ENCODE measurements at places on chromosomes 5 and 9.

DNA sequence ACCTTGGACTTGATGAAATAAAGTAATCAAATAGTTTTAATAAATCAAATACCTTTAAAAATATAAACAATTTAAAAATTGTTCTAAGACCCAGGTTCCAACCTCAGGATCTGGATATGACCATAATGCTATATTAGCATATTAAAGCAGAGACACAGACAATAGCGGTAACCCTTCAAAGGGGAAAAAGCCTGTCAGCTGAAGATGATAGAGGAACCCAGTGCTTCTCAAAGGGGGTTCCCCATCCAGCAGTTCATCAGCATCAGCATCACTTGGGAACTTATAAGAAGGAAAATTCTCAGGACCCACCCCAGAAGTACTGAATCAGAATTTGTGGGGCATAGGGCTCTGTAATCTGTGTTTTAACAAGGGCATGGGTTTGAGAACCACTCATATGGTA is 519.6 kb downstream of the RAB3C start:
- DNase-seq = no peak

- no peak for DNase-seq
These were observed 18.4 kb upstream of the EGFL7 start for GRCh38 chr9:136644343-136644592.

DNA sequence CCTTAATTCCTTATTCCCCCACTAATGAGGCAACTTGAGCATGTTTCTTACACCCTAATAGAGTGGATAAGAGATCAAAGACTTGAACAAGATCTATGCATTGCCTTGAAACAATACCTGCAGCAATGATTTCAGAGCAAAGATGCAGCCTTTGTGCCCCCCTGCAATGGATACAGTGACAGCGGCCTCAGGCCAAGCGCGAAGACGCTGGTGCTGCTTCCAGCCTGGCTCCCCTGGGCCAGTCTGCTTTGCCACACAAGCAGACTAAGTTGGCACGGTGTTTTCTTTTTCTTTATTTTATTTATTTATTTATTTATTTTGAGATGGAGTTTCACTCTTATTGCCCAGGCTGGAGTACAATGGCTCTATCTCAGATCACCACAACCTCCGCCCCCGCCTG is 179.8 kb upstream of the S1PR3 start:
- no peak for DNase-seq

DNA sequence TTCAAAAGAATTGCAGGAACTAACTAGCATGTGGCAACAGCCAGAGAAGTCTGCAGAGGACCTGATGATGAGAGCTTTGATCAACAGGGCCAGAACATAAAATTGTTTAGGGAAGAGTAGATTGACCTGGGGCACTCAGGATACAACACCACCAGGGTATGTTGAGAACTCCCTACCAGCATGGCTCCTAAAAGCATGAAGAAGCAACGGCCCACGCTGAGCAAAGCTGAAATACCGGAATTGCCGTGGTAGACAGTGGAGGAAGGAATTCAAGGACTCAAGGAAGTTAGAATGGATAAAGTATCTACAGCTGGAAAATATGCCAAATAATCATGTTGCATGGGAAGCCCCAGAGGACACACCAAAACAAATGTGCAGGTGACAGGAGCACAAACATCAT is 31.6 kb downstream of the DROSHA start:
- DNase-seq = no peak

GRCh38 chr5:143106174-143106573 is 297.3 kb downstream of the NR3C1 start:
- DNase-seq = no peak

- no peak for DNase-seq
These were observed 66.0 kb upstream of the SMIM15 start for GRCh38 chr5:61228229-61228628.

- DNase-seq = no peak
These were observed 47.5 kb downstream of the EXD3 start for GRCh38 chr9:137375321-137376058.

DNA sequence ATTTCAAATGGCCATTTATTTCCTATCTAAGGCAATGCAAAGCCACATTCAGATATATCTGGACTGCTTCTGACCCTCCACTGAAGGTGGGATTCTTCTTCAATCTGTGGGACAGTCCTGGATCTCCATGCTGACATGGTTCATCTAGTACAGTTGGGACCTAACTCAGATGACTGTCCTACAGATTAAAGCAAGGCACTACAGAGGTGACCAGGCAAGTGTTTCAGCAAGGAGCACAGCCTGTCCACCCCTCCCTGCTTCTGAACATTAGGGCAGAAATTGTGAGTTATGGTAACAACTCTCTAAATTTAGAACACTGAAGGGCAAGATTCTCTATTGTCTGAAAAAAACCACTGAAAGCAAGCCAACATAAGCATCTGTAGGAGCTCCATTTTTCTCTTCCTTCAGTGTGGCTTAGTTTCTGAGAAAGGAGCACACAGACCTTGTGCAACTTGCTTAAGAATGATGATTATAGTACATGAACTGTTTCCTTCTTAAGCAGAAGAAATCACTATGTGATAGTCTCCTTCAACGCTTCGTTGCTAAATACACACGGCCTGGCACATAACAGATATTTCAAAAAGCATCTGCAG is 62.9 kb upstream of the BARX1 start:
- DNase-seq = no peak

GRCh38 chr5:150777685-150778084 is 872 bp upstream of the SMIM3 start:
- no peak for DNase-seq

- DNase-seq = no peak
These were observed 340.5 kb downstream of the ARHGEF28 start for GRCh38 chr5:73966451-73966850.

- DNase-seq = no peak
These were observed 131.8 kb upstream of the IER5L start for GRCh38 chr9:129309906-129310305.

GRCh38 chr5:38453506-38453905 is 102.9 kb downstream of the LIFR start:
- peak; percentile 39 for DNase-seq

GRCh38 chr5:83724935-83725334 is 4.3 kb upstream of the HAPLN1 start:
- no peak for DNase-seq

DNA sequence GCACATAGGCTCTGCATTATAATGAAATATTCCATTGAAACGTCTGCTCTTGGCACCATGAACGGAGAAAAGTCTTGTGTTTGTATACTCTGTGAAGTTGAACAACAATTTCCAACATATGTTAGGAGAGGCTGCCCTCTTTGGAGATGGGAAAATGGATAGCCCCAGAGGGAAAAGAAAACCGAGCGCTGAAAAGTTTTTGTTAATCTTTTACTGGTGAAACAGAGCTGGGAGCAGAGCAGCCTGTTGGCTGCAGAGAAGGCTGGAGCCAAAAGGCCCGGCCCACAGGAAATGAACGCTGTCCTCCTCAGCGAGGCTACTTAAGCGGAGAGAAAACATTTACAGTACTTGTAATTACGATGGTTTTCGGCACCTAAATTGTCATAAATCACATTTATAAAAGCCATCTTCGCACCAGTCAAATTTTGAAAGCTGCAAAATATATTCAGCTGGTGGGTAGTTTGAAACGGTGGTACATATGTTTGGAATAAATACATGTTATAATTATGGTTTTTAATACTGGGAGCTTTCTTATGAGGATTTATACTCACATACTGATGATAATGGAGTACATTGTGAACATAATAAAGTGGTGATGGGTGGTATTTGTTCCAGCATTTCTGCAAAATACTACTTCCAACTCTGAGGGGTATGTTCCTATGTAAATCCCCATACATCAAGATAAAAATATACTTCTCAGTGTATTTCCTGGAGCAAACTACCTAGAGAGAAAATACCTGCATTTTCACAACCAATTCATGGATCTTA is 129.6 kb upstream of the CNTLN start:
- no peak for DNase-seq

DNA sequence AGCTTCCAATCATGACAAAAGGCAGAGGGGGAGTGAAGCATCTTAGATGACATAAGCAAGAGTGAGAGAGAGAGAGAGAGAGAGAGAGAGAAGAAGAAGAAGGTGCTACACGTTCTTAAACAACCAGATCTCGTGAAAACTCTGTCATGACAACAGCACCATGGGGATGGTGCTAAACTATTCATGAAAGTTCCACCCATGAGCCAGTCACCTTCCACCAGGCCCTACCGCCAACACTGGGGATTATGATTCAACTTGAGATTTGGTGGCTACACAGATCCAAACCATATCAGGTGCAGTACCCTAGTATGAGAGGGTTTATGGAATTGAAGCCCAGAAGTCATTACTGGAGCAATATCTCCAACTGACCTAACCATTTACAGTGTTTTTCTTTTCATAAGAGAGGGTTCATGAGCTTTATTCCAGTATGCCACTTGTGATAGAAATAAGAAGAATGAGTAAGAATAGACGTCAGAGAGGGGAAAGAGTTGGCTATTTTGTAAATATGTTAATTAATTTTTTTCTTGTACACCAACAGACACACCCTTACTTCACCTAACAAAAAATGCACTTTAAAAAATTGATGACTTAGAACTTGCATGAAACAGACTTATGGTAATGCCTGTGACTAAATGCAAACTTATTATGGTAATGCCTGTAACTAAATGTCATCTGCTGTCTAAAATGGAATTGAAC is 680.4 kb upstream of the ITGA1 start:
- no peak for DNase-seq

GRCh38 chr5:158511454-158511853 is 588.3 kb downstream of the EBF1 start:
- no peak for DNase-seq

GRCh38 chr5:126044111-126044668 is 379.0 kb upstream of the GRAMD2B start:
- no peak for DNase-seq

DNA sequence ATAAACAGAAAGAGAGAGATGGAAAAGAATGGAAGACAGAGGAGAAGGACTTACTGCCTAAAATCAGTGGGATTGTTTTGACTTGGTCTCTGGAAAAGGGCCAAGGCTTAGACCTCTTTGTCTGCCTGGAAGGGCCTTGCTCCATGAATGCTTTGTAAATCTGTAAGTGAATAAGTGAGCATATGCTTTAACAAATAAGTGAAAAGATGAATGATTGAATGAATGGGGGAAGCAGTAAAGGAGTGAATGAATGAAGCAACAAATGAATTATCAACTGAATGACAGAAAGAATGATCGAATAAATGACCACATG is 5.5 kb downstream of the KCNIP1 start:
- no peak for DNase-seq

GRCh38 chr9:136085815-136086212 is 9.3 kb downstream of the NACC2 start:
- no peak for DNase-seq

- no peak for DNase-seq
These were observed 34.1 kb downstream of the PAPPA start for GRCh38 chr9:116187570-116188170.

- DNase-seq = no peak
These were observed 12.2 kb downstream of the SLC35A4 start for GRCh38 chr5:140576776-140577201.

DNA sequence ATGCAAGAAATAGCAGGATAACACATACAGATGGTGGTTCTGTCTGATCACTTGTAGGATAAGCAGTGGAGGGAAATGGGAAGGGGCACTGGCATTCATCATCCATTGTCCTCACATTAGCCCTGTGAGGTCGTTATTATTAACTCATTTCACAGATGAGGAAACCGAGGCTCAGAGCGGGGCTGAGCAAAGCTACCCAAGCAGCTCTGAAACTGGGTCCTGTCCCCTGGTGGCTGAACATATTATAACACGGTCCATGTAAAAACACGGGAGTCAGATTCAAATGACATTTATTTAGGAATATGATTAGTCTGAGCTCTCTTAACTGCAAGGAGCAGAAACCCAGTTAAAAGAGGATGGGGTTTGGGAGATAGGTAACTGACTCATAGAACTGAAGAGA is 43.1 kb downstream of the HRH2 start:
- DNase-seq = no peak

GRCh38 chr5:107289030-107289714 is 381.6 kb downstream of the EFNA5 start:
- DNase-seq = peak; percentile 4

DNA sequence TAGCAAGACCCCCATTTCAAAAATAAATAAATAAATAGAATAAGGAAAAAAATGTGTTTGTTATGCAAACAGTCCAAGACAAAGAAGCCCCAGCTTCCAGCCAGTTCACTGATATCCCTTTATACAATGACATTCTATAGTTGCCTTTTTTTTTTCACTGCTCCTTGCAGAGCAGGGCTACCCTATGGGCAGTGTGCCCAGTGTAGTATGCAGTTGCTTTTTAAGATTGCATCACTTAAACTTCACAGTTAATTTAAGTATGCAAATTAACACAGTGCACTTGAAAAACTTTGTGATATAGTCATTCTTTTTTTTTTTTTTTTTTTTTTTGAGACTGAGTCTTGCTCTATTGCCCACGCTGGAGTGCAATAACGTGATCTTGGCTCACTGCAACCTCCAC is 40.8 kb upstream of the ARRDC3 start:
- DNase-seq = no peak

- DNase-seq = no peak
These were observed 97.6 kb upstream of the GRHPR start for GRCh38 chr9:37324691-37325490.

- DNase-seq = no peak
These were observed 8.0 kb downstream of the RGS3 start for GRCh38 chr9:113471566-113471965.

DNA sequence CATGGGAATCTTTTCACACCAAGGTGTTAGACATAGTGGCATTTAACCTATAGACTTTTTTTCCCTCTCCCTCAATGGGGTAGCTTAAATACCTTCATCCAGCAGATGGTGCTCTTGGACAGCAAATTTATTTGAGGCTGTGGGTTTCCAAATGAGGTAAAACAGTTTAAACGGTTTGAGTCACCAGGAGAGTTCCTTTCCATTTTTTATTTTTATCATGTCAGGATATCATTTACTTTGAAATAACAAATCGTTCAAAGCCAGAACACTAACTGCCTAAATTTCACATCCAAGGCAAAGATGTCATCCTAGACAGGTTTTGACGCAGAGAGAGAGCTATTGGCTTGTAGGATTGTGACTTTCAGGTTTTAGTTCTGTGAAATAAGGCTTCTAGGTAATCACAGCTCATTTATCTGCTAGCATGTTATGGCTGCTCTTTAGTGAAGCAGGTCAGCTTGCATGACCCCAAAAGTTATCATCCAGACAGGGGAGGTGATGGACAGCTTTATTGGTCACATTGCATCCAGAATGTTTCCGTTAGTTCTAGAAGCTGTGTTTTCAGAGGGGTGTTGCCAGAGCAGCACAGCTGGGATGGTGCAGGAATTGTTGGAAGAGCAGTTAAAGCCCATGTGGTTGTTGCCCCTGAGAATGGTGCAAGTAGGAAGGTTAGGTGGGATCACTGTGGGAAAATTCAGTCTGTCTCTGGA is 69.8 kb downstream of the KDM4C start:
- peak; percentile 29 for DNase-seq

GRCh38 chr5:114361724-114362196 is at the start of gene KCNN2:
TSS of gene KCNN2 (plus strand) at chr5:114362070. CDS start at chr5:114362140, 70 bp downstream.
- no peak for DNase-seq
